Esophagus muscularis mucosa (tissue), 4 donors: ENCODE measurements at places on chromosomes 16 and 17. TPM values are rescaled to one million over a fixed set of nuclear protein-coding genes. Genes with fewer than 3 reads are reported as not detected.

DNA sequence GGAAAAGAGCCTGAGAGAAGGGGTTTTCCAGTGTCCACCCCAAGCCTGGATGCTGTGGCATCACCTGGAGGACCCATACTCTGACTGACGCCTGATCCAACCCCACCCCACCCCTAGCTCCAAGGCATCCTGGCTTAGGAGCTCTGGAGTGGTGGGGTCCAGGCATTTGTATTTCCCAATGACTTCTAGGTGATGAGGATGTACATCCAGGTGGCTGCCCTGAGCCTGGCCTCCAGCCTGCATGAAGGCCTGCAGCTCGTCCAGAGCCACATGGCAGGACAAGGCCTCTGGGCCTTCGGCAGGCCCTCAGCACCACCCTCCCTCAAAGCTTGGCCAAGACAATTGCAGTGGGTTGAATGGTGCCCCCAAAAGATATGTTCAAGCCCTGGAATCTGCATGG, 347.5 kb downstream of the C16orf95 start:
- H3K4me1 ChIP-seq: no peaks in the 10 kb centered on the region
- no peaks in the 10 kb centered on the region for H3K36me3 ChIP-seq
- H3K4me3 ChIP-seq: no peak overlapping the region
- DNase-seq: no peak
- H3K27me3 ChIP-seq: no peaks in the 10 kb centered on the region

DNA sequence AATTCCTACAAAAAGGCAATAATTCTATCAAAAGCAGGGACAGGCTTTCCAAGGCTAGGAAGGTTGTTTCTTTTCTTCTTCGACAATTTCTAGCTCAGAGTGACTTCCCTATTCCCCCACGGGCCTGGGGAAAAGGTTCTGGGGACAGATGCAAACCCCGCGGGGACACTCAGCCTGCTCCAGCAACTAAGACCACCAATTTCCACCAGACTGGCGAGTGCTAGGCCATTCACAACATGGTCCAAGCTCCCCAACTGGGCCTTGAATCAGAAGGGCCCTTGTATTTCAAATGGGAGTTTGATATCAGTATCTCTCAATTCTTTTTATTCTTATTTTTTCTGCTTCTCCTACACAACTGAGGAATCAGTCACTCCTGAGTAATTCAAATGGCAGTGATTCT, 86.7 kb downstream of the USP31 start:
- H3K36me3 ChIP-seq: peaks cover 10% of the 10 kb centered on the region
- H3K4me3 ChIP-seq: no peak overlapping the region
- H3K4me1 ChIP-seq: no peaks in the 10 kb centered on the region
- DNase-seq: peak; percentile 37
- H3K27me3 ChIP-seq: no peaks in the 10 kb centered on the region
- no peak overlapping the region for H3K27ac ChIP-seq

DNA sequence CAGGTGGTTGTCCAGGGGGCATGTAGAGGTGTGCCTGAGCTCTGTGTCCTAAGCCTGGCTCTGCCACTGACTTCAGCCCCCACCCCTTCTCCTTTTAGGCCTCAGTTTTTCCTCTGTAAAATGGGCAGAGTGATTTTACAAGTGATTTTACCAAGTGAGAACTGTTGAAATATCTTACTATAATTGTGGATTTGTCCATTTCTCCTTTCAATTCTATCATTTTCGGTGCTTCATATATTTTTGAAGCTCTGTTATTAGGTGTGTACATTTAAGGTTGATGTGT, 21.7 kb upstream of the HOXB9 start:
- peaks cover 21% of the 10 kb centered on the region for H3K4me1 ChIP-seq
- H3K4me3 ChIP-seq: peak overlapping the region; percentile 49
- no peak overlapping the region for H3K27ac ChIP-seq
- H3K36me3 ChIP-seq: no peaks in the 10 kb centered on the region
- H3K27me3 ChIP-seq: peaks cover 60% of the 10 kb centered on the region
- DNase-seq: no peak

- peak overlapping the region; percentile 22 for H3K4me3 ChIP-seq
- H3K36me3 ChIP-seq: no peaks in the 10 kb centered on the region
- peaks cover 41% of the 10 kb centered on the region for H3K4me1 ChIP-seq
- no peak for DNase-seq
- no peaks in the 10 kb centered on the region for H3K27me3 ChIP-seq
Observed at GRCh38 chr17:78323826-78324390, 36.0 kb downstream of the SOCS3 start.

DNA sequence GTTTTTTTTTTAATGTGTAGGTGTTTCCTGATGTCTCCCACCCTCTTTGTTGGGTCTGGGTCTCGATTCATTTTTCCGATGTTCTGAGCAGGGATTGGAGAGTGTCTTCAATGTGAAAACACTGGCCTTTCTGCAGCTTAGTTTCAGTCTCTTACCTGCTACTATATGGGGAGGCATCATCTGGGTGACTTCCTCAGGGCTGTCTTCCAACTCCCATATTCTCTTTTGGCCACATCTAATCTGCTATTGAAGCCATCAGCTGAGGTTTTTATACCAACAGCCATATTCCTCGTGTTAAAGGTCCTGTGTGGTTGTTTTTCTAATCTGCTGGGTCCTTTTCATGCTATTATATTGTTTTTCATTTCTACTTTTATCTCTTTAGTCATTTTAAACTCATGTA, 13.2 kb upstream of the SSTR5 start:
- H3K27ac ChIP-seq: no peak overlapping the region
- H3K4me3 ChIP-seq: no peak overlapping the region
- H3K4me1 ChIP-seq: peaks cover 6% of the 10 kb centered on the region
- no peaks in the 10 kb centered on the region for H3K36me3 ChIP-seq
- no peak for DNase-seq

DNA sequence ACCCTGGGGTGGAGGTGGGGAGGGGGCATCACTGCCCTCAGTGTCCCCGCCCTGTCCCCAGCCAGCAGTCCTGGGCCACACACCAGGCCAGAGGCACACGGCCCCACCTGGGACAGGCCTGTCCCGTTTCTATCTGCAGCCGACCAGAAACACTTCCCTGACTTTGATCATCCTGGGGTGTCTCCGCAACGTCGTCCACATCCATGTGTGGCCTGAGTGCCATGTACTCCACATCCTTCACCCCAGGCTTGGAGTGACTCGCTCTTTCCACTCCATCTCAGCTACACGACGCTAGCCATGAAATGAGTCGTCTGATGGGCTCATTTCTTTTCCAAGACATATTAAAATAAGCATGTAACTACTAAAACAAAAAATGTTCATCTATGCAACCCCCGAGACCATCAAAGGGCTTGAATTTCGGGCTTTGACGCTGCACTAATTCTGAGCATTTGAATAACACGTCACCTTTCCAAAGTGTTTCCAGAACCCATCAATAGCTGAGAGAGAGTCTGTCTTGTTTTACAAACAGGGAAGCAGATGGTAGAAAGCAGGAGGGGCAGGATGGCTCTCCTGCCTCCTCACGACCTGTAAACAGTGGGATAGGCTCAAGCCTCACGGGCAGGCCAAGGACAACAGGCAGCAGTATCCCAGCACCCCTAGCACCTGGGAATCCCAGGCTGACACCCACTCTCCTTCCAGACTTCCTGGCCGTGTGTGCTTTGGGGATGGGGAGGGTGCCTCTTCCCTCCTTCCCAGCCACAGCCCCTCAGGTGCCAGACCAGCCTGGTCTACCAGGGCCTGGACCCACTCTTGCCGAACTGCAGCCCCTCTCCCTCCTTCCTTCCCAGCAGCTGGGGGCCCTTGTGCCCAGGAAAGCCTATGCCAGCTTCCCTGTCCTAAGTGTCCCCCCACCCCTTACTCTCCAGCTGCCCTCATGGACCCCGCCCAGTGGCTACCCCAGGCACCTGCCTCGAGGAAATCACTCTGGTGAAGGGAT, 20.0 kb upstream of the RASD1 start:
- no peaks in the 10 kb centered on the region for H3K27me3 ChIP-seq
- no peak for DNase-seq
- peaks cover 8% of the 10 kb centered on the region for H3K36me3 ChIP-seq
- no peaks in the 10 kb centered on the region for H3K4me1 ChIP-seq
- H3K4me3 ChIP-seq: no peak overlapping the region

DNA sequence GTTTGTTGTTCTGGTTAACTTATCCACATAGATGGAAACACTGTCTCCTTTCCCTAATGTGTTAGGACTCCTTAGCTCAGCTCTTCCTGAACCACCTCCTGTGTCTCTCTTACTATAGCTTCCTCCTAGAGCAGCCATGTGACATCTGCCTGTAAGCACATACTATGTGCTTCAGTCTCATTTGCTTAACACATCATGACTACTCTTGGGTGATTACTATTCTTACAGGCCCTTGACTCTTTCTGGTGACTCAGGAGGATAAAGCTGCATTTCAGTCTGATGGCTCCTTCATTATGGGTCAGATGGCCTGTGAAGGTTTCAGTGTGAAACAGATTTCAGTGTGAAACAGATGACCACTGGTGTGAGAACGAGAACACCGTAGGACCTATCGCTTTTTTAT, 320 bp upstream of the KRTAP4-2 start:
- H3K27ac ChIP-seq: no peak overlapping the region
- no peak for DNase-seq
- no peaks in the 10 kb centered on the region for H3K4me1 ChIP-seq
- H3K27me3 ChIP-seq: no peaks in the 10 kb centered on the region

DNA sequence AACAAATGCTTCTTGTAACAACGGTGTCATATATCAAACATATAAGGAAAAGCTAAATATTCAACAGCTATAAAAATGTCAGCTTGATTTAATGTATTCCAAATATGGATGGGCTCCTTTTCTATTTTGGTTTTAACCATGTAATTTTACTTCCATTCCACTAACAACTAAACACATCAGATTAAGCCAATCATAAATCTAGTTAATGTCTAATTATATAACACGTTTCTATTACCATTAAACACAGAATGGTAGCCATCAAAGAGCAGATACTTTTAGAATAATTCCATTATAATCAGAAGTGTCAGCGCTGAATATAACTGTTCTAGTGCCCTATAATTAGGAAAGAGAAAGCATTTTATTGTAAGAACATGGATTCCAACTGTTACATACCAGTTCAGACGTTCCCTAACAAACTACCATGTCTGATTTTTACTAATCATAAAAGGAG, 10.0 kb downstream of the CMC2 start:
- H3K27ac ChIP-seq: no peak overlapping the region
- H3K4me1 ChIP-seq: peaks cover 6% of the 10 kb centered on the region
- no peak for DNase-seq
- no peak overlapping the region for H3K4me3 ChIP-seq

GRCh38 chr16:85152414-85153030, 40.2 kb upstream of the CIBAR2 start:
- peak overlapping the region; percentile 78 for H3K27ac ChIP-seq
- H3K4me3 ChIP-seq: no peak overlapping the region
- H3K36me3 ChIP-seq: no peaks in the 10 kb centered on the region

DNA sequence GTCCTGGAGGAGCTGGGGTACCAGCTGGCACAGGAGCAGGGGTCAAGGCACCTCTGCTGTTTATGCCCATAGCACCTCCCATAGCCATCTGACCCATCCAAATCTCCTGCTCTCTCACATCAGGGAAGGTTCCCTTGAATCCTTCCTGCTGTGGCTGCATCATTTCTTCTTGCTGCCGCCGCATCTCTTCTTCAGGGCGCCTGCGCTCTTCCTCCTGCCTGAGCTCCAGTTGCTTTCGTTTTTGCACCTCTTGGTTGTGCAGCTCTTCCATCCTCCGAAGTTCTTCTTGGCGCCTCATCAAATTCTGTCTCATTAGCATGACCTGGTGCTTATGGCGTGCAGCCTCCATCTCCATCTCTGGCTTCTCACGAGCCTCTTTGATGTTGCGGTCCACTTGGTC, 2.0 kb upstream of the NOB1 start:
- H3K27me3 ChIP-seq: no peaks in the 10 kb centered on the region
- H3K27ac ChIP-seq: no peak overlapping the region
- peaks cover 5% of the 10 kb centered on the region for H3K36me3 ChIP-seq
- no peak overlapping the region for H3K4me3 ChIP-seq
- H3K4me1 ChIP-seq: peaks cover 26% of the 10 kb centered on the region

- H3K4me3 ChIP-seq: no peak overlapping the region
- H3K36me3 ChIP-seq: peaks cover 12% of the 10 kb centered on the region
- H3K4me1 ChIP-seq: no peaks in the 10 kb centered on the region
- no peak overlapping the region for H3K27ac ChIP-seq
Observed at GRCh38 chr17:3035256-3035967, 28.0 kb downstream of the OR1D5 start.

DNA sequence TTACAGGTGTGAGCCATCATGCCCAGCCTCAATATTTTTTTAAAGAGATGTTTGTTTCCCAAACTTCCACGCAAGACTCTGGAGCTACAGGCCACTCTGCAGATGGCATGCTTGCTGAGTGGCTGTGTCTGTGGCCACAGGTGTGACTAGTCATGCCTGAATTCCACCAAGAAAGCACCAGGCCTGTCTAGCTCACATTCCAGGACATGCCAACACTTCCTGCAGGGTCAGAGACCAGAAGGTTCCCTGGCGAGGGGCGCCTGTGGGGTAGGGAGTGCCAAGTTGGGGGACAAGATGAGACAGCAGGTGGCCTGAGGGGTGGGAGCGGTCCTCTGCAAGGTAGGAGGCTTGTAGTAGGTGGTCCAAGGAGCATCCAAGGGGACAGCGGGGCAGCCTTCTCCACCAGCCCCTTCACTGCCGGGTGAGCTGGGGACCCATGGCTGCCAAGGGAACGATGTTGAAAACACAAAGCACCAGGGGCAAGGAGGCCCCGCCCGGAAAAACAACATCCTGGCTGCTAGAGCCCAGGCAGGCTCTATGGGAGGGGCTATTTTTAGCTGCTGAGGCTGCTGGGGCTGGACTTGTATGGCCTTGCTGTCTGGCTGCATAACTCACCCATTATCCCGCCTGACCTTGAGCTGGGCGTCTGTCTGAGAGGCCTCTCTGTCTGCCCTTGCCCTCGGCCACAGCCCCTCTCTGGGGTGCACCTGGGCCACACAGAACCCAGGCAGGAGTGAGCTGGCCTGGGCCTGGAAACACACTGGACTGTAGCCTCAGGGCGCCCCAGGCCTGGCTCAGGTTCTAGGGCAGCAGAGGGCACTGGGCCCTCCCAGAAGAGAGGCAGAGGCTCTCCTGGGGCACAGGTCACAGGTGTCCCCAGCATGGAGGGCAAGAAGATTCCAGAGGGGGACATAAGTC, 5.7 kb downstream of the TRIM47 start:
- no peaks in the 10 kb centered on the region for H3K27me3 ChIP-seq
- H3K4me3 ChIP-seq: peak overlapping the region; percentile 28
- peak overlapping the region; percentile 98 for H3K27ac ChIP-seq
- peaks cover 28% of the 10 kb centered on the region for H3K36me3 ChIP-seq
- peaks cover 90% of the 10 kb centered on the region for H3K4me1 ChIP-seq

DNA sequence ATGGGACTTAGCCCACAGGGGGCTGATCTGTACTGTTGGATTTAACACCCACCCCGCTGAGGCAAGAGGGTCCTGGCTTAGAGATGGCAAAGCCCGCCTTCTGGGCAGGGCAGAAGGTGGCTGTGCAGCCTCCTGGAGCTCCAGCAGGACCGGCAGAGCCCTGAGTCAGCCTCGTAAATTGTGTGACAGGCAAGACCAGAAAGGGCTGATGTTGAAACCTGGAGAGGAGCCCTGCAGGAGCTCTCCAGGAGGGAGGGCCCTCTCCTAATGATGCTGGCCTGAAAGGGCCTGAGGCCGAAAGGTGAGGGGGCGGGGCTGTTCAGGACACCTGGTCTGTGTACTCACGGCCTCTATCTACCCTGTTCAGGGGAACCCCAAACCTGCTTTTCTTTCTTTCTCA, 22.5 kb upstream of the MYO15B start:
- H3K4me3 ChIP-seq: no peak overlapping the region
- peaks cover 12% of the 10 kb centered on the region for H3K36me3 ChIP-seq
- H3K27me3 ChIP-seq: no peaks in the 10 kb centered on the region
- no peaks in the 10 kb centered on the region for H3K4me1 ChIP-seq

The ADAM11 gene
- 0.50 TPM for total RNA-seq

The FBXW10 gene
- 0.42 TPM for total RNA-seq

The NT5M gene
- total RNA-seq: 8.2 TPM

The SCNN1G gene
- 0.06 TPM for total RNA-seq

The TMEM100 gene
- total RNA-seq: 4.2 TPM

The SMTNL2 gene
- 6.2 TPM for total RNA-seq

The TBC1D3B gene
- total RNA-seq: 5.8 TPM

The SLC2A4 gene
- 197 TPM for total RNA-seq
